Cardiac muscle cell (in vitro differentiated cells and primary cell): ENCODE measurements at places on chromosomes 6 and 20.

- DNase-seq = peak; percentile 86
Observed at GRCh38 chr6:146546443-146547043, 2.9 kb downstream of the RAB32 start.

- no peak for DNase-seq
Observed at GRCh38 chr20:60086821-60087562, 128.8 kb downstream of the CDH26 start.

DNA sequence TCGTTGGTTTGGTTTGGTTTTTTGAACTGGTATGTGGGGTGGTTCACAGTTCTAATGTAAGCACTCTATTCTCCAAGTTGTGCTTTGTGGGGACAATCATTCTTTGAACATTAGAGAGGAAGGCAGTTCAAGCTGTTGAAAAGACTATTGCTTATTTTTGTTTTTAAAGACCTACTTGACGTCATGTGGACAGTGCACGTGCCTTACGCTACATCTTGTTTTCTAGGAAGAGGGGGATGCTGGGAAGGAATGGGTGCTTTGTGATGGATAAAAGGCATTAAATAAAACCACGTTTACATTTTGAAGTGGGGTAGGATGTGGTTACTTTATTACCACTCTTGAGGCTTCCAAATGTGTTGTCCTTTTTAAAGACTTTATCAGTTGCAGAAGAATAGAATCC lies 168.0 kb downstream of the ZMYND8 start:
- no peak for DNase-seq

DNA sequence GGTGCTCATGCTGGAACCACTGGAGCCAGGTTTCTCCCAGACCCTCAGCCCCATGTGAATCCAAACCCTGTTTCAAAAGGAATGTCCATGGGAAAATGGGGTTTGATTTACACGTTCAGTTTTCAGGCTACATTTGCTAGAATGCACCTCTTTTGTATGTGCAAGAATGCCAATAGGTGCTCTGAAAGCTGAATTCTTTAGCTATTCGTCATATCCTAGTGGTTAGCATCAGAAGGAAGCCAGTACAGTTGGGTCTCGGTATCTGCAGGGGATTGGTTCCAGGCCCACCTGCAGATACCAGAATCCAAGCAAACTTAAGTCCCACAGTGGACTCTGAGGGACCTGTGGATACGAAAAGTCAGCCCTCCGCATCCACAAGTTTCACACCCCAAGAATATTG lies 93.4 kb downstream of the UST start:
- DNase-seq = no peak

DNA sequence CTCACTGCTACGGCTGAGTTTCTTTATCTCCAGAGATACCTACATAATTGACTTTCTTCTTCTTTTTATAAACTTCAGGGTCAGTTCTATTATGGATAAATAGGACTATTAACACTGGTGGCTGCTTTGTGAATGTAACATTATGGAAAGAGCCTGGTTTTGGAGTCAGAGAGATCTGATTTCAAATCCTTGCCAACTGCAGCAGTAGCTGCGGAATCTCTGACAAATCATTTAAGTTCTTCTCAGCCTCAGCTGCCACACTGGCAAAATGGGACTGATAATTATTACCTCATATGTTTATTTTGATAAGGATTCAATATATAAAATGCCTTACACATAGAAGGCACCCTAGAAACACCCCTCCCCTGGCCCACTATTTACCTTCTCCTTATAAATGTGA lies 160.5 kb downstream of the BACH2 start:
- DNase-seq = no peak

DNA sequence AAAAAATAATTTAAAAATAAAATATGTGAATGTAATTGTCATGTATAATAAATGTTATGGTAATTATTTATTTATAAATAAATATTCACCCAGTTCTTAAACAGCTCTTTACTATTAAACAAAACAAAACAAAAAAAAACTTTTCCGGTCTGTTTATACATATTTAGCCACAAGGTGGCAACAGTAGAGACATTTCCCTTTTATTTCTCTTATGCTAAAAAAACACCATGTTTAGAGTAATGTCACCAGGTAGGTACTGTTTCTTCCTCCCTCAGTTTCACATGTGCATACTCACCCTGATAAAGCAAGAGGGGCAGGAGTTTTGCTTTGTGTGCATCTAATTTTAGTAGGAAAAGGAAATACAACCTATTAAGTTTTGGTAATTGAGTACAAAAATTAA lies 610.4 kb upstream of the IMPG1 start:
- peak; percentile 40 for DNase-seq

- no peak for DNase-seq
Observed at GRCh38 chr6:97145691-97146090, 137.3 kb downstream of the MMS22L start.

- DNase-seq = peak; percentile 51
Observed at GRCh38 chr6:72784581-72784980, 162.7 kb downstream of the KCNQ5 start.

GRCh38 chr6:119757467-119757866 lies 407.9 kb upstream of the MAN1A1 start:
- DNase-seq = no peak

DNA sequence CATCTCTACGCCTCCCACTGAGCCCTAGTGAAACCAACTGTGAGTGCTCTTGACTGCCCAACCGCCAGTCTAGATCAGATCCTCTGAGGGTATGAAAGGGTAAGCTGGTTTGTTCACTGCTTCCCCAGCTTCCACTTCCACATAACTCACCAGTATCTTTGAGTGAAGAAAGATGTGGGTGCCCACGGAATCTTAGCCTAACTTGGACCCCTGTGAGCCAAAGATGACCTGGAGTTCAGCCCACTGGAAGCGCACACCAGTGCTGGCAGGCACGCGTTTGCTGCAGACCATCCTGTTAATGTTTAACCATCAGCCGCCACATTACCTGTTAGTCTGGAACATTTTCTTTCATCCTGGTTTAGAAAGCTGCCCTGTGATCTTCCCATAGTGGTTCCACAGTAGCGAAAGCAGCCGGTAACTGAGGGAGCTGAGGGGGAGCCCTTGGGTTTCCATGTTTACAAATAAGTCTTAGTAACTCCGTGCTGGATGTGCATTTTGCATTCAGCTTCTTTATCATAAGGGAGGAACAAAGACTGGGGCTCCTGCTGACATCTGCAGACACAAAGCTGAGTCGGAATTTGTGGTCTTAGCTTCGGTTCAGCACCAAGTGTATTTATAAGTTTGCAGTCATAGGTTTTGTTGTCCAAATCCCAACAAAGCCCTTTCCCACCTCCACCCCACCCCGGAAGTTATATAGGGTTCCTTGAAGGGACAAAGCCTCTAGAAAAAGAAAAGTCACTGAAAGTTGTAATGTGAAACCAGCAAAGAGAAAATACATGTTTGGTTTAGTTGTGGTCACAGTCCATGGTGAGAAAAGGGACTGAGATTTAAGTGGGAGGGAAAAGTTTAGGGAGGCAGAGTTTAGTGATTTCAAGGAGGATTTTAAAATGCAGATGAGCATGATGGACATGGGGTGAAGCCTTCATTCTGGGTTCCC lies 71.0 kb downstream of the SSR1 start:
- DNase-seq = no peak

DNA sequence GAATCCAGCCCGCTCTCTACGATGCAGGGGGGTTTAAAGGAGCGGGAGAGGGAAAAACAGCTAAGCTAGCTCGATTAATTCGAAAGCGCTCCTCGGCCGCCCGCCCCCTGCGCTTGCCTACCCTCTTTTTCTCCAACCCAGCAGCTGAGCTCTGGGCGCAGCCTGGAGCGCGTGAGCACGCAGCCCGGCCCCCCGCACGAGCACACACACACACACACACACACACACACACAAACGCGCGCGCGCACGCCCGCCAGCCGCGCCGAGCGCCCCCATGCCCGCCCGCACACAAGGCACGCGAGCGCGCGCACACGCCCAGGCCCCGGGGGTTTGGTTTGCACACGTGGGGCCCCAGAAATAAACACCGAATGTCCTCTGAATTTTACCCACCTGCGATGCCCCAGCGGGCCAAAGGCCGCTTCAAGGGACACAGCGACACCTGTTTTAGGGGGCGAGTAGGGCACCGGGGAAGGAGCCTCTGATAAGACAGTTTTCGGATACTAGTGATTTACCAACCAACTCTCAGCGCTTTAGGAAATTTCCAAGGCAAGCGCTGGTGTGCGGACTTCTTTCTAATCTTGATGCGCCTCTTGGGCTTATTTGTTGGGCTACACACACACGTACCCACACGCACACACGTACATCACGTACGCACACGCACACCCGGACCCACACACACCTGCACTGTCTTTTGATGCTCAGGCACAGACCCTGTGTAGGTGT lies 802 bp upstream of the NRN1 start:
- peak; percentile 50 for DNase-seq

DNA sequence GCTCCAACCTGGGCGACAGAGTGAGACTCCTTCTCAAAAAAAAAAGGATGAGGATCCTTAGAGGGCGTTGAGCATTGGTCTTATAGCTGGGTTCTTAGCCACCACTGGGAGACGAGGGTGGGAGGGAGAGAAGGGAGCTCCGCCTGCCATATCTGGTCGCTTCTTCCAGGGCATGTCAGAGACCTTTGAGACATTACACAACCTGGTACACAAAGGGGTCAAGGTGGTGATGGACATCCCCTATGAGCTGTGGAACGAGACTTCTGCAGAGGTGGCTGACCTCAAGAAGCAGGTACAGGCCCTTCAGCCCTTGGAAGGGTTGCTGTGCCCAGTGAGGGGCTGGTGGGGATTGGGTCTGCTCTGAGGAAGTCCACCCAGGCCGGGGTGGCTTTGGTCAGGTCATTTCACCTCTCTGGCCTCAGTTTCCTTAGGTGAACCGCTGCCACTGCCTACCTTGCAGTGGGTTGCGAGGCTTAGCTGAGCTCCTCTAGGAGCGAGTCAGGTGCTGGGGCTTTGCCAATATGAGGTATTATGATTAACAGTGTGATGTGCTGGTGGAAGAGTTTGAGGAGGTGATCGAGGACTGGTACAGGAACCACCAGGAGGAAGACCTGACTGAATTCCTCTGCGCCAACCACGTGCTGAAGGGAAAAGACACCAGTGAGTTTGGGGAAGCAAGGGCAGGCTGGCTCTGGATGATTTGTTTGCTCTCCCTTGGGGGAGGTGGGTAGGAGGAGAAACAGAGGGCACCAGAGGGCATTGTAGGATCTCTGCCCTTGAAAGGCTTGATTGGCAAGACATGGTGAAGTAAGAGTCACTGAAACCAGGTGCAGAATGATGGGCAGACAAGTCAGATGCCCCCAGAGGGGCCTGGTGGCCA lies 8.5 kb downstream of the CNPY3 start:
- no peak for DNase-seq

DNA sequence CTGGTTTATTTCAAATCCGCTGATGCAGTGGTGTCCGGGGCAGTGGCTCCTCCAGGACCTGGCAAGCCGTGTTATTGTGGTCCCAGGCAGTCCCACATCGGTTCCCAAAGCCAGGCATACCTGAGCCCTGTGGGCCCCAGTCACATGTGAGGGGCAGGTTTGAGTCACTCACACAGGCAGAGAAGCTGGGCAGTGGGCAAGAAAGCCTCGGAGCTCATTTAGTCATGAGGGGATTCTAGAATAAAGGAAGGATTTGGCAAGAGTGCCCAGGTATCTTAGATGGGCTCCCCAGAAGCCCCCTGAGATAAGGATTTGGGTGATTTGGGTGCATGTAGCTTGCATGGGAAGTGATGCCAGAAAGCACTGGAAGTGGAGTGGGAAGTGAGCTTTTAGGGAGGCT lies 37.3 kb downstream of the SYNDIG1 start:
- no peak for DNase-seq

- DNase-seq = no peak
Observed at GRCh38 chr20:35704514-35705261, 5.5 kb downstream of the ROMO1 start.

- DNase-seq = no peak
Observed at GRCh38 chr20:17605131-17605660, 35.3 kb downstream of the DSTN start.

DNA sequence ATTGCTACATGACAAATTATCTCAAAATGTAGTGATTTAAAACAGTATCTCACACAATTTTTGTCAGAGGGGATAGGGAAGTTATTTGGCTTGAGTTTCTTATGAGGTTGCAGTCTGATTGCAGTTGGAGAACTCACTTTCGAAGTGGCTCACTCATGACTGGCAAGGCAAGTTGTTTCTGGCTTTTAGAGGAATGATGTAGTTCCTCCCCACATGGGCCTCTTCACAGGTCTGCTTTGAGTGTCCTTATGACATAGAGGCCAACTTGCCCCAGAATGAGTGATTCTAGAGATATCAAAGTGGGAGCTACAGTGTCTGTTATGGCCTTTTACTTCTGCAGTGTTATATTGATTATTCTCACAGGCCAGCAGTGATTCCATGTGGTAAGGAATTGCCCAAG lies 6.1 kb downstream of the DOP1A start:
- DNase-seq = no peak

GRCh38 chr6:143357561-143358255 lies 92.8 kb downstream of the ADAT2 start:
- DNase-seq = no peak

GRCh38 chr20:58025233-58025632 lies 203.2 kb downstream of the ANKRD60 start:
- DNase-seq = no peak

DNA sequence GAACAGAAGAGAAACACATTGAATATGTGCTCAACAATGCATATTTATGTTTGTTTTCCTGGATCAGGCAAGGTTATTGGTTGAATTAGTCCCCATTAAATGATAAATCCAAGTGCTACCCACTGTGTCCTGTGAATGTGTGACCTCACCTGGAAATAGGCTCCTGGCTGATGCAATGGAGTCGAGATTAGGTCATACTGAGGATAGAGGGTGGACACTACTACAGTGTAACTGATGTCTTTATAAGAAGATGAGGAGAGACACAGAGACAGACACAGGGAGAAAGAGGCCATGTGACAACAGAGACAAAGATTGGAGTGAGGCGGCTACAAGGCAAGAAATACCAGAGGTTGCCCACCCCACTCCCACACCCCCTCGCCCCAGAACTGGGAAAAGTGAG lies 559.3 kb downstream of the C6orf118 start:
- no peak for DNase-seq

- DNase-seq = peak; percentile 5
Observed at GRCh38 chr6:62808565-62809293, 402.5 kb upstream of the FKBP1C start.

DNA sequence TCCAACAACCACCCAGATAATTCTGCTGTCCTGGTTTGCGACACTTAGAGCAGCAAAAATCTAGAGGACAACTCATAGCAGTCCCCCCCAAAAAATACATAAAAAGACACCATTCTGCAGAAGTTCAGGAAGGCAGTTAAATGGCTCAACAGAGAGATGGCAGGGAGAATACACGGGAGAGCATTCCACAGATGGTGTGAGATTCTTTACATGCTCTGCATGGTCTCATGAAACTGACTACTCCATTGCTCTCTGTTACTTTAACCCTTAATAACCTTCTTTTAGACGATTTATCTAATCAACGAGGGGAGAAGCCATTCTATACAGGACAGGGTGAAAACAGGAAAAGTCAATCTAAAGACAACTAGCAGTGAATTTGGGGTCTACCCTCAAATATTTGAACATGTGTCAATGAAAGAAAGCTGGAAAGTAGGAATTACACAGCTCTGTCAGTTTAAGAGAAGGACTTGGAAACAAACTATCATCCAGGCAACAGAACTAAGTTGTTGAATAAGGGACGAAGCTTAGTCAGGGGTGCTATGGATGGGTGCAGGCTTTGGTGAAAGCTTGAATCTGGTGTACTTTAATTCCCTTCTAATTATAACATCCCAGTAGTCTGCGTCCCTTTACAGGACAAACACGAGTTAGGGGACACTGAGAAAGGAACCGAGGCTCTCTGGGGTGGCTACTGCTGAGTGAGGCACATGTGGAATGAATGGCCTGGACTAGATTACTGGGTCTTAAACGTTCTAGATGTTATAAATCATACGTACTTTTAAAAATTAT lies 5.1 kb downstream of the PERP start:
- peak; percentile 28 for DNase-seq

GRCh38 chr20:2585811-2586210 lies 49.4 kb downstream of the TMC2 start:
- peak; percentile 30 for DNase-seq
